ENCODE measurements at places on chromosomes 7 and 10.

DNA sequence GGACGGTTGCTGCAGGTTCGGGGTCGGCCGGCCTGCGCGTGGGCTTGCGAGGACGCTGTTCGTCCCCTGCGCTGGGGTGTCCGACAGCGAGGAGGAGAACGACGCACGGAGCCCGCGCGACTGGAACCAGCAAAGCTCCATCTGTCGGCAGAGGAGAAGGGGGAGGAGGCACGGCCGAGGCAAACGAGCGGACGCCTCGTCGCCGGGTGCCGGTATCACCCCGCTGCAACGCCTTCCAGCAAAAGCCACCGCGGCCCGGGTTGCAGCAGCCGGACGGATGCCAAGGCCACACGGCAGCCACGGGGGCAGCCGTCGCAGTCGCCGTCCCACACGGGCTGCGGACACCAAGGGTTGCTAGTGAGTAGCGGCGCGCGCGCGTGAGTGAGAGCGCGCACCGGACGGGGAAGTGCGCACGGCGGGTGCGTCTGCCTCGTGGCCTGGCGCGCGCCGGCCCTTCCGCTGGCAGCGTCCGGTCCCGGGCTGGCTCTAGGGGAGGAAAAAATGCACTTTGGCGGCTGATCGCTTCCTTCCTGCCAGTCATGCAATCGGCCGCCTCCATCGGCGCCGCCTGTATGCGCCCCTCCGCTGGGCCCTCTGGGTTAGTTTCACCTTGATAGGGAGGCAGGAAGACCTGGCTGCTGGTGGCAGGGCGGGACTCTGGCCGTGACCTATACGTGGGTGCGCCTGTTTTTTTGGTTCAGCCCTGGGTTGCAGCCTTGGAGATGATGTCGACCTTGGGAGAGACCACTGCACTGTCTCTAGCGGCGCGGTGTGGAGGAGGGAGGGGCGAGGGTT, 434 bp downstream of the STAMBPL1 start:
- DNase-seq: peak; percentile 50

GRCh38 chr10:8245814-8246142, 191.3 kb downstream of the GATA3 start:
- DNase-seq: no peak

DNA sequence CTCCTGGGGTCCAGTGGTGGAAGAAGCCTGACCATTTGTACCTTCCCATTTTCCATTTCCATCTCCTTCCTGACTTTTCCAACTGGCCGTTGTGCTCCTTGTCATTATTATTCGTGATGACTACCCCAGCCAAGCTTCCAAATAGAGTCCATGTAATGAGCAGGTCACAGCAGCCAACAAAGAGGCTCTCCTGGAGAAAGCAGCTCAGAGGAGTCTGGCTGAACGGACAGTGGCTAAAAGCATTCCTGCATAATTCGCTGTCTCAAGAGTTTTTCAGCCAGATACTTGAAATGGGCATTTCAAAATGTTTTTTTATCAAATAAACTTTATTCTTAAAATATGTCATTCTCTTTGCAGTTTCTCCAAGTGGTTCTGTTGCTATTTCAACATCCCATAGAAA, 458.6 kb downstream of the INHBA start:
- DNase-seq: no peak

DNA sequence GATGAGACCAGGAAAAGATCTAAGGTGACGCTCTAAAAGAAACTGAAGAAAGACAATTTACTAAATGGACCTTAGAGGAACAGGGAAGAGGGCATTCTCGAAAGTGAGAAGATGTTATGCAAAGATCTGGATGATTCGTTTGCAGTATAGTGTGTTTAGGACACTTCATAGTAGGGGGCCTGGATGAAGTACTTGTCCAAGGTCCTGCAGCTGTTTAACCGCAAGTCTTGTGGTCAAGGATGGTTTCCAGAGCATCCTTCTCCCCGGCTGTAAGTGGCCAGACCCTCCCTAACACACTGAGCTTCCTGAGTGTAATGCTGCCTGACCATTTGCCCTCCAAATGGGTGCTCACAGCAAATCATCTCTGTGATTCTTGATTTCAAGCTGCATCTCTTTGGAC, 101.6 kb downstream of the XPNPEP1 start:
- DNase-seq: no peak

GRCh38 chr10:67659497-67659896, 36.5 kb downstream of the CTNNA3 start:
- DNase-seq: no peak

DNA sequence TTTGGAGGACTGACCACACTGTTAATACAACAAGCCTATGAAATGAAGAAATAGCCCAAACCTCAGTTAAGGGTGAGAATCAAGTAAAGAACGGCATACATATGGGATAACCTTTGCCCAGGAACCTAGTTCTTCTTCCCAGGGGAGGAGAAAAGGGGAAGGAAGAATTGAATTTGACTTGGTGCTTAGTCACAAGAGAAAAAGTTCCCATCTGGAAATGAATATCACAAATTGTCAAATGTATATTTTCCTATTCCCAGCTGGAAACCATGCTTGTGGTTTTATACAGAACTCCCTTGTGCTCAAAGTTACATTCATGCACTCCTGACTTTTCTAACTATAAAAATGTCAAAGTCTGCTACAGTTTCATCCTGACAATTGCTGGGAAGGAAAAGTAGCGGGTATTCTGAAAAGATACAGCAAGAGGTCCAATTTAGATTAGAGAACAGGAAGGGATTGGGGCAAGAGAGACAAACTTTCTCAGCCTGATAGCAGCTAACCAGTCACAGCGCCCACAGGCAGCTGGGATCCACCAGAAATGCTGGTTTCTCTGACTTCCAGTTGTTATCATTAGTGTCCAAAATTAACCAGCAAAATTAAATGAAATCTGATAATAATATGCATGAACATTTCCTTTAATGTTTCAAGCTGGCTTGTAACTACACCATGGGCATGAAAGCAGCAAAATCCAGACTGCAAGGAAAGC, 18.6 kb upstream of the GSAP start:
- DNase-seq: no peak

- no peak for DNase-seq
Observed at GRCh38 chr10:116620423-116621400, at the start of gene PNLIPRP2. Gene PNLIPRP2 (plus strand): TSS chr10:116620953.

DNA sequence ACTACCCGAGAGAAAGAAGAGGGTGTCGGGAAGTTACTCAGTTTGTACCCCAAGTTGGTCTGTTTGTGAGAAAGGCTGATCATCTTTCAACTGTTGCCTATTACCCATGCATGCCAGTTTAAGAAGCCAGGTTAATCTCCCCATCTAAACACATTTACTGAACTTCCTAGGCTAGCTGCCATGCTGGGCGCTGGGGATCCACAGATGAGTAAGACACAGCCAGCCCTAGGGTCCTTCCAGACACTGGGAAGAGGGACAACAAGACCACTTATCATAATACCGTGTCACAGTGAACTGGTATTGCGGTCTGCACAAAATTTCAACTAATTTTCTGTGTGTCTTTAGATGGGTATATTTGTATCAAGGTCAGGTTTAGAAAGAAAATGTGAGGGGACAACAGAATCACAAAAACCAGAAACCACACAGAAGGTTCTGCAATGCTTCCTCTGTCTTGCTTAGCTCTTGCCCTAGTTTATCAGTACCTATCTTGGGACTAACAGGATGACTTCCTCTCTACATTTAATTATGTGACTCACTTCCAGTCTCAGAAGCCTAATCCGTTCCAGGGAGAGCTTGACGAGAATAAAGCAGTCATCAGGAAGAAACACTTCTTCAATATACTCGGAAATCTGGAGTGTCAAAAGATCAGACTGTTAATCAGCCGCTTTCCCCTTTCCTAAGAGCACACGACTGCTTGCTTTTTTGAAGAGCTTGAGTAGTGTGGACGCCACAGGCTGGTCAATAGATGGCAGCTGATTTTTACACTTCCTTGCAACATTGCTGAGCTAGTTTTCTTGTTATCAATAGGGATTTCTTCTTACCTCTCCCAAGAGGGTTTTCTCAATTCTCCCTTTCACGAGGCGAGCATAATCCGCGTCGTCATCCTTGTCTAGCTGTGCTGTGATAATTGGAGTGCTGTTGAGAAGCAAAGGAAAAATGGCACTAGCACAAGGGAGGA, 45.7 kb downstream of the POLR3A start:
- DNase-seq: no peak

- DNase-seq: no peak
Observed at GRCh38 chr10:113436851-113437250, 116.0 kb upstream of the HABP2 start.

GRCh38 chr7:17679458-17679857, 260.8 kb downstream of the SNX13 start:
- DNase-seq: no peak

DNA sequence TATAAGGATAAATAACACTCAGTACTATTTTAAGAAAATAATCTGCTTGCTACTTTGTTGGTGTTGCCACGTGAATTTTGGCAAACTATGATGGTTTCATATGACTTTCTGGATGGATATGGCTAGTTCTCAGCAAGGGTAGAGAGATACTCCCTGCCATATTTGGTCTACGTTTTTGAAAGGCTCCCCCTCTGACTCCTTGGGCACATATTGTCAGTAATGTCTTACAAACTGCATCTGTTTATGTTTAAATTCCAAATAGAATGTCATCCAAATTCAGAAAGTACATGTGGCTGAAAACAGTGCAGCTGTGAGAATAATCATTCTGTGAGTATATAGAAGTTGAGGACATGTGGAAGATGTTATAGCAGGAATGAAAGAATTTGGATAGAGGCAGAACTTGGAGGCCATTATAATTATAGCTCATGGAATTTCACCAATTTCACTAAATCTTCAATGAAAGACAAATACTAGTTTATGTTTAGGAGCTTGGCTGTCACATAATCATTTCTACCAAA, 107.8 kb downstream of the SRI start:
- DNase-seq: no peak

DNA sequence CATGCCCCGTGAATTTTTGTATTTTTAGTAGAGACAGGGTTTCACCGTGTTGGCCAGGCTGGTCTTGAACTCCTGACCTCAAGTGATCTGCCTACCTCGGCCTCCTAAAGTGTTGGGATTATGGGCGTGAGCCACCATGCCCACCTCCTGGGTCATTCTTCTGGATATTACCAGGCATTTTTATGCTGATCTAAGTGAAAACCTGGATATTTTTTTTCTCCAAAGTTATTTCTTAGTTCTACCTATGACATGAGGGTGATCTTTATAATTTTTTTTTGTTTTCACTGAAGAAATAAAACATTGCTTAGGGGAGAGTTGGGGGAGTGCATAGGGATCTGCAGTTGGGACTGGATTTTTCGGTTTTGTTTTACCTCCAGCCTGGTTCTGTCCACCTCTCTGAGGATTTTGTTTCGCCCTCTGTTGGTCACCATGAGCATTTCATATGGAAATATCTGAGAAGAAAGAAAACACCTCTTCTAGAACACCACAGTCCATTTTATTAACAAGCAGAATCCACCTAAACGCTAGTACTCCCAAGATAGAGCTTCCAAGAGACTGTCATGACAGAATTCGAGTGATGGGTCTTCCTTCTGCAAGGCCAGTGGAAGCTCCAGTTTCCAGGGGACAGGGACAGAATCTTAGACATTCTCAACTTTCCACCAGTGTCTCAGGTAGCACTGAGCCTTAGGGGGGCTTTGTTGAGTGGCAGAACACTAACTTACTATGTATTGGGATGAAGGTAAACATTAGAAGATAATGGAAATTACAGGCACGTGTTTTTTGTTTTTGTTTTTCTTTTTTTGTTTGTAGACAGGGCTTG, 33.4 kb upstream of the AFAP1L2 start:
- DNase-seq: no peak

GRCh38 chr10:130512936-130513335, 376.7 kb downstream of the GLRX3 start:
- no peak for DNase-seq

DNA sequence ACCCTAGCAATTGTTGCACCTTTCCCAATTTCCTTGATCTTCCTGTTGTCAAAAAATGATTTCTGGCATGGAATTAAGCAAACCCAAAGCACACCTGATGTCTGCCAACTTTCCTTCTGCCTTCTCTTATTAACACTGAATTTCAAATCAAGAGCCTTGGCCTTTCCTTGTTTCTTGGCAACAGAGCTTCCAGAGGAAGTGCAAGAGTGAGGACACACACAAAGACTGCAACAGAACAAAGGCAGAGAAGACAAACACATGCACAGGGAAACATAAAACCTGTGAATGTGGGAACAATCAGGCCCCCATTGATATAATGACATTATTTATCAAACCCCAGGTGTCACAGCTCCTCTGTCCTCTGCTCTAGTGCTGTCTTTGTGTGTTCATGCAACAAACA, 73.0 kb upstream of the IL6 start:
- no peak for DNase-seq

- no peak for DNase-seq
Observed at GRCh38 chr10:132036153-132036886, 29.4 kb upstream of the JAKMIP3 start.

- DNase-seq: no peak
Observed at GRCh38 chr10:5500910-5501309, 1.5 kb upstream of the CALML5 start.

DNA sequence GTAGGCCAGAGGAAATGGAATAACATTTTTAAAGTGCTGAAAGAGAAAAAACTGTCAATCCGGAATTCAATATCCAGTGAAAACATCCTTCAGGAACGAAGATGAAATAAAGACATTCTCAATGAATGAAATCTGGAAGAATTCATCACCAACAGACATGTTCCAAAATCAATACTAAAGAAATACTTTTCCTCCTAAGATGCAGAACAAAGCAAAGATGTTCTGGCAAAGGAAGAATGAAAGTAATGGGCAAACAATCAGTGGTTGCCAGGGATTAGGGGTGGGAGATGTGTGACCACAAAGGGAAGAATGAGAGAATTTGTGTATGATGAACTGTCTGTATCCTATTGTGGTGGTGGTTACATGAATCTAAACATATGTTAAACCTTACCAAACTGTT, 52.8 kb upstream of the EEPD1 start:
- DNase-seq: no peak

- no peak for DNase-seq
Observed at GRCh38 chr7:157266272-157266671, 70.5 kb upstream of the DNAJB6 start.

DNA sequence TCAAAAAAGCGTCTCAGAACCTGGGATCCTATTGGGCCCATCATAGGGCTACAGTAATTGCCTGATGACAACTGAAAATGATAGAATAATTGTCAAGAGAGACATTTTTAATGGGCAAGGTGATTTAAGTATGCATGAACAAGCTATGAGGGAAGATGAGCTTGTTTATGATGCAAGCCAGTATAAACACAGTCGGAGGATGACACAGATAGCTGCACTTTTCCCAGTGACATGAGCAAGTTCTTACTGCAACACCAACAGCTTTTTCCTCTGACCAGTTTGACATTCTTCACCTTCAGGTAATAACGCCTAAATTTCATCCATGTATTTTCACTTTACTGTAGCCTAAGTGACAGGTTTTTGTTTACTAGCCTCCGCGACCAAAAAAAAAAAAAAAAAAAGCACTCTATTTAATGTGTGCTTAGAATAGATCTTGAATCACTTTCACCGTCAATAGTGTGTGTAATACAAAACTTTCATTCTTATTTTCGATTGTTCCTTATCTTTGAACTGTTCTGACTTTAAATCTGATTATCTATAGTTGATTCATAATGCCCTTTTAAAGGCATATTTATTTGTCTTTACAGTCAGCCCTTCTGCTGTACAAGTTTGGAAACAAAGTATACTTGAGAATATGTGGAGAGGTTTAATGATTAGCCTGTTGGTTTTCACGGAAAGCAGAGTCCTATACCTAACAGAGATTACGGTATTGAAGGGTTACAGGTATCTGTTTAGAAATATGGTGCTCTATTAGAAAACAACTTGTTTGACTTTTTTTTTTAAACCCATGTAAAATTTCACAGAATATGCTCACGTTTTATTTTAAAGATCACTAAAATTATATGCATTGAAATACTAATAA, 1.7 kb downstream of the FOXP2 start:
- DNase-seq: no peak

Data from activated CD4-positive, alpha-beta T cell treated with anti-CD3 and anti-CD28 coated beads, Interleukin-2, amount 50 U/mL, for 24 hours (primary cell).